ENCODE measurements at places on chromosomes 1 and 21.

GRCh38 chr1:196148367-196148970 is 459.8 kb downstream of the KCNT2 start:
- DNase-seq: peak; percentile 50

DNA sequence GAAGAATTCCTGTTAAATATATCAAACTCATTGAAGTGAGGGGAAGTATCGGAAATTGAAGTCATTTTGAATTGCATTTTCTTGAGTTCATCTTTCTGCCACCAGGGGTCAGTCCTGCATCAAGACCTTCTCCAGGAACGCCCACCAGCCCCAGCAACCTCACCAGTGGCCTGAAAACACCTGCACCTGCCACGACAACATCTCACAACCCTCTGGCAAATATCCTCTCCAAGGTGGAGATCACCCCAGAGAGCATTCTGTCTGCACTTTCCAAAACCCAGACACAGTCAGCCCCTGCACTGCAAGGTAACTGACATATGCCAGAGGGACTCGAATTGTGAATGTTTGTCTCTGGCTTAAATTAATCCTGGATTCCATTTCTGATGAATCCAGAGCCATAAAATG is 22.8 kb upstream of the TARS2 start:
- DNase-seq: peak; percentile 46

- peak; percentile 30 for DNase-seq
Observed at GRCh38 chr1:97489834-97490233, 431.0 kb downstream of the DPYD start.

- DNase-seq: no peak
Observed at GRCh38 chr1:99636647-99637175, 9.2 kb upstream of the PALMD start.

DNA sequence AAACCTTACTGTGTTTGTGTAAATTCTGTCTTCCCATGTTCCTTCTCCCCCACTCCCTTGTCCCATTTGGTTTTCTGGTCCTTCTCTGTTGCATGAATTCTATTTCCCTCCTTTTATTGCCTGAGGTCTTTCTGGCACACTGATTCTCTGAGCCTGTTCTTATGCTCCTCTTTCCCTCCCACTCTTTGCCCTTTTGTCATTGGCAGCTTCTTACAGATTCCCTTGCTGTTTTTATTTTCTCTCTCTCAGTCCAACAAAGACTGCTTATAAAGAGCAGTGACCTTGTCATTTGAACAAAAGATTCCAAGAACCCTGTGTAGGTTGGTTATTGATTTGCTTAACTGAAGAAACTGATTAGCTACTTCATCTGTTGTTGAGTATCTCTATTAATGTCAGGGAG is 49.7 kb downstream of the GPR52 start:
- no peak for DNase-seq

- DNase-seq: peak; percentile 49
Observed at GRCh38 chr1:34267326-34267725, 90.6 kb downstream of the C1orf94 start.

DNA sequence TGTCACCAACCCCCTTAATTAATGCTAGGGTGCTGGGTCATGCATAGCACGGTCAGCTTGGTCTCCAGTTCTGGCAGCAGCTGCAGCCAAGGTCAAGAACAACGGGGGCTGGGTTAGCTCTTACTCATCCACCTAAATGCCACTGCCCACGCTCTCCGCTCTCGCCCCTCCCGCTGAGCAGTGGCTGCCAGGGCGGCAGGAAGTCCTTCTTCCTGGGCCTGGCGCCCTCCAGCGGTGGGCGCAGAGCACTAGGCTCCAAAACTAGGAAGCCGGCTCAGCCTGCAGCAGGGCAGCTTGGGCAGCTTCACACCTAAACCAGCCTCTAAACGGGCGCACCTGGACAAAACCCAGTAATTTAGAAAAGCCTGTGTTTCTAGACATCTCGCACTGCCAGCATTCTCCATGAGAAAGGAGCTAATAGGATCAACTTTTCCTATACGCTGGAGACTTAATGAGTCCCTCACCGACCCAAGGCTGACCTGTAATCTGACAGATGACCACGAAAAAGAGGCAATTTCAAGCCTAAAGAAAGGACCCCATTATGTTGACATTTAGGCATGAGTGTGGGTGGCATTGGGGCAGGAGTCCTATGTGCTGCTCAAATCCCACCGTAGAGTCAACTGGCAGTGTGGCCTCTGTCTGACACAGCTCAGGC is 78.4 kb upstream of the LRRN2 start:
- peak; percentile 62 for DNase-seq

- no peak for DNase-seq
Observed at GRCh38 chr21:14888202-14888601, 176.6 kb downstream of the NRIP1 start.

- no peak for DNase-seq
Observed at GRCh38 chr1:208606959-208607358, 362.8 kb upstream of the PLXNA2 start.

GRCh38 chr21:33817663-33818451 is 97.7 kb downstream of the ATP5PO start:
- no peak for DNase-seq

GRCh38 chr1:221839321-221839720 is 97.4 kb upstream of the DUSP10 start:
- no peak for DNase-seq
